ENCODE measurements at places on chromosomes 13 and 19. TPM values are rescaled to one million over a fixed set of nuclear protein-coding genes. Genes with fewer than 3 reads are reported as not detected.

The HSPB6 gene
- 0.21 TPM for total RNA-seq

The GPALPP1 gene
- 21.0 TPM for total RNA-seq

GRCh38 chr19:56670961-56671612 lies 470 bp downstream of the ZNF835 start:
- no peak for DNase-seq

DNA sequence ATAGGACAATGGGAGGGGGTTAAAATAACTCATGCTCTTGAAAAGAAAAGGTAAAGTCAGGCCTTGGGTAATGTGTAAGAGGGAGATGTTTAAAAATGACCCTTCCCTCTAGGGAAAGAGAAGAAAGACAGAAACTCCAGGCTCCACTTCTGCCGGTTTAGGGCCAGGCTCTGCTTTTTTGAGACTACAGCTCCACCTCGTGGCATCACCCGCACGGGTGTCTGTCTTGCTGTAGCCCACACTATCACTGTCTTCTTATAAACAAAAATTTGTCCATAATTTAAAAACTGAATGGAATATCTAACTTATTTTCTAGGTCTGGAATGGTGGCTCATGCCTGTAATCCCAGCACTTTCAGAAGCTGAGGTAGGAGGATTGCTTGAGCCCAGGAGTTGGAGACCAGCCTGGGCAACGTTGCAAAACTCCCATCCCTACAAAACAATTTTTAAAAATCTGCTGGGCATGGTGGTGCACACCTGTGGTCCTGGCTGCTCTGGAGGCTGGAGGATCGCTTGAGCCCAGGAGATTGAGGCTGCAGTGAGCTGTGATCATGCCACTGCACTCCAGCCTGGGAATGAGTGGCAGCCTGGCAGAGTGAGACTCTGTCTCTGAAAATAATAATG lies 65.1 kb upstream of the GTF3A start:
- DNase-seq, result peak; percentile 54

DNA sequence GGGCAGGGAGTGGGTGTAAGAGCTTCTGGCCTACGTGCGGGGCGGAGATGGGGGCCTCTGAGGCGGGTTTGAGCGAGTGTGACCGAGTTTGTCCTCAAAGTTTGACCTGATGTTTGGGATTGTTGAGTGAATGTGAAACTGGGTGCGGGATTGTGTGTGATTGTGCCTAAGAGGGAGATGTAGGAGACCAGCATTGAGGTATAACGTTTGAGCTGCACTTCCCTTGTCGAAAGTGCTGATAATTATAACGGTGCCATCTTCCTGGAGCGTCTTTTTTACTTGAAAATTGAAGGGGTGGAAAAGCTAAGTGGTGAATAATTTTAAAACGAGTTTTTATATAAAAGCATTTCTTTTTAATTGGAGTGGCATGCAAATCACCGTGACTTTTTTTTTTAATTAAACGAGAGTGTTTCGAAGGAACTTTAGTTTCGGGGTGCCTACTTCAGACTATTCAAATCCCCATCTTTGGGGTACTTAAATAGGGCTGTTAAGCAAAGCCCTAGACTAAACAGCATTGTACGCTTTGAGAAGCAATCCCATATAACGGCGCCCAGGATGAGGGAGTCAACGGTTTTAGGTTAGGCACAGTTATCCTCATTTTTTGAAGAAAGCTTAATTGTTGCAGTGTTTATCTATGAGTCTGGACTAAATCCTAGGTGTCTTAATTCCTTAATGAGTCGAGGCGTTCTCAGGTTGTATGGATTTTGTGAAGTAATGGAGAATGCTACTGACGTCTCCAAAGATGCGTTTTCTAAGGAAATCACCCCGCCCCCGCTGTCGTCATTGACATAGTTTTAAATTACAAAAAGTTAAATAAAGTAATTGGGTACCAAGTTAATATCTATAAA lies 594 bp downstream of the ZNF146 start:
- peak; percentile 19 for DNase-seq

DNA sequence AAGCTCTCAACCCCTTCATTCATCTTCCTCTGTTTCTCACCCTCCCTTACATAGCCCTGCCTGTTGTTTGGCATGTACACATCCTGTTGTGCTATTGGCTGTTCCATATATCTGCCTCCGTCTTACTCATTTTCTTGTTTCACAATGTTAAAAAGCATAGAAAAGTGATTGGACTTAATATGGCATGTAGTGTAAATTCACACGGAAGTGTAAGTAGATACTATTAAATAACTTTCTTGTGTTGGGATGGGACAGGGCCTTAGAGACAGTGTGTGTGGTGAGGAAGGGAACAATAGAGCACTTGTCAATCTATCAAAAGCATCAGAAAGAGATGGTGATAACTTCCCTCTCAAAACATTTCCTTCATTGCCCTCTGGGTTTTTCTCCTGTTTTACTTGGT lies 12.3 kb downstream of the LMO7 start:
- no peak for DNase-seq

- peak; percentile 73 for DNase-seq
Measured at GRCh38 chr13:95246292-95247082, 54.8 kb downstream of the ABCC4 start.
